Stimulated activated CD8-positive, alpha-beta memory T cell treated with anti-CD3 and anti-CD28 coated beads, Interleukin-2, amount 100 ng/mL, for 48 hours (primary cell): ENCODE measurements at places on chromosomes 2 and 18.

- DNase-seq, result no peak
Observed at GRCh38 chr2:43526994-43527393, 68.8 kb downstream of the THADA start.

DNA sequence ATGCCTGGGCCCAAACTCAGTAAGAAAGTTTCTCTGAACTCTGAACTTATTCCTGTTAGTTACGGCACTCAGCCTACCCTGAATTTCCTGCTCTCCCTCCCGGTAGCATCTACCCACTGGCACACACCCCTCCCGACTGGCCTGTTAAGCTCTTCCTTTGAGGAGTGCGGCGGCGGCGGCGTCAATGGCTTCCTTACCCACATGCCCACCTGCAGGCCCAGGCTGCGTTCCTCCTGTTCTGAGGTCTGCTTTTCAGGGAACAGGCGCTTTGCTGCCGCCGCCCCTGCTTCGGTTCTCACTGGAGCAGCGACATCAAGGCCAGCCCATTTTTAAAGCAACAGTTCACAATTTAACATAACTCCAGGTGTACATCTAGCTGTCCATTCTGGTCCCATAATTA is 432.4 kb downstream of the DCDC2C start:
- DNase-seq, result no peak

DNA sequence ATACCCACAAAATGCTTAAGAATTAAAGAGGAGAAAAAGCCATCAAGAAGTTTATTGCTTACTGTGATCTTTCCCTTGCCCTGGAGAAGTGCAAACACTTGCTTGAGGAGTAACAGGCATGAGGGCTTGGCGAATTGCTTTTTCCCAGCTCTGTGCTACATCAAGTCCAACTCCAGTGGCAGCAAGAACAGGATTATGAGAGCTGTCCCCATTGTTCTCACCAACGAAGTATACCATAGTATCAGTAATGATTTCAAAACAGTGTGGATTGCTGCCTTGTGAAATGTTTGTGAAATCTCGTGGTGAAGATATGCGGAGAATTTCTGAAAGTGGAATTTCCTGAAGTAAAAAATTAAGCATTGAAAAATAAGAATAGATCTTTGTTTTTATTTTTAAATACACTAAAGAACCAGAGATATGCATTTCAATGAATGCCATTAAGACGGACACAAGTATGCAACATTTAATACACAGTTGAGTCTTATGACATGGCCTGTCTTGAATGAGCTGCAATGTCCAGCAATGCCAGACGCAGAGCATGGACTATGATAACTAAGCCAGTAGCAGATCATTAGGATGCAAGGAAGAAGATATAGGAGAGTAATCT is 43.0 kb downstream of the NDUFAF7 start:
- no peak for DNase-seq

DNA sequence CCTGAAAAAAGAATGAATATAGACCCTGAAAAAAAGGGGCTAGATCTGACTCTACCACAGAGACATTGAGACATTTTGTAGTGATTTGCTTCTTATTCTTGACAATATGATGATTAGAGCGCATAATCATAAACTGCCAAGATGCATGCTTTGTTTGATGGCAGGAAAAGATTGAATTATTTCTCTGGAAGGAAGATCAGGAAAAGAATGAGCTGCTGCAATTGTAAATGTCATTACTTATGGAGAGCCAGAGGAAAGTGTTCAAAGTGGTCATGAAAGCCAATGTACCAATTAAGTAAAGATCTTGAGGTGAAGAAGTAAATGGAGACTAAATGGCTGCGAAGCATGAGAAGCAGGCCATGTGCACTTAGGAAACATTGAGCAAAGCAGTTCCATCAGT is 126.4 kb upstream of the NXPH2 start:
- no peak for DNase-seq

DNA sequence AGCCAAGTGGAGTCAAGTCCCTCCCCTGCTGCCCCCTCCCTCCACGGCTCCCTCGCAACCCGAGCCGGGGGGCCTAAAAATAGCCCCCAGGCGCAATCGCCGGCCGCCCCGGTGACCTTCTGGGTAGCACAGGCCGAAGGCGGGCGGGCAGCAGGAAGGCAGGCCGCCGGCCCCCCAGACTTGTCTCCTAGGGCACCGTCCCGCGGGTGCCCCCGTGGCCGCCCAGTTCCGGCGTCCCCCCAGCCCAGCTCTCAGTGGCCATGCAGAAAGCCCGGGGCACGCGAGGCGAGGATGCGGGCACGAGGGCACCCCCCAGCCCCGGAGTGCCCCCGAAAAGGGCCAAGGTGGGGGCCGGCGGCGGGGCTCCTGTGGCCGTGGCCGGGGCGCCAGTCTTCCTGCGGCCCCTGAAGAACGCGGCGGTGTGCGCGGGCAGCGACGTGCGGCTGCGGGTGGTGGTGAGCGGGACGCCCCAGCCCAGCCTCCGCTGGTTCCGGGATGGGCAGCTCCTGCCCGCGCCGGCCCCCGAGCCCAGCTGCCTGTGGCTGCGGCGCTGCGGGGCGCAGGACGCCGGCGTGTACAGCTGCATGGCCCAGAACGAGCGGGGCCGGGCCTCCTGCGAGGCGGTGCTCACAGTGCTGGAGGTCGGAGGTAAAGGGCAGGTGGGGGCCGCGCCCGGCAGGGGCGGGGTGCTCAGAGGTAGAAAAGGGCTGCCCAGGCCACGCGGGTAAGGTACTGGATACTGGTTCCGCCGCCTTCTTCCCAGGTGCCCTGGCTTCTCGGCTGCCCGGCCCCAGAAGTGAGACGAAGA is at the start of gene SPEG:
Gene SPEG (plus strand): TSS at position 126 of the 808 bp plus-strand sequence. CDS start 135 bp downstream, at position 261.
- no peak for DNase-seq

GRCh38 chr2:152479282-152479681 is 144.3 kb downstream of the FMNL2 start:
- no peak for DNase-seq

DNA sequence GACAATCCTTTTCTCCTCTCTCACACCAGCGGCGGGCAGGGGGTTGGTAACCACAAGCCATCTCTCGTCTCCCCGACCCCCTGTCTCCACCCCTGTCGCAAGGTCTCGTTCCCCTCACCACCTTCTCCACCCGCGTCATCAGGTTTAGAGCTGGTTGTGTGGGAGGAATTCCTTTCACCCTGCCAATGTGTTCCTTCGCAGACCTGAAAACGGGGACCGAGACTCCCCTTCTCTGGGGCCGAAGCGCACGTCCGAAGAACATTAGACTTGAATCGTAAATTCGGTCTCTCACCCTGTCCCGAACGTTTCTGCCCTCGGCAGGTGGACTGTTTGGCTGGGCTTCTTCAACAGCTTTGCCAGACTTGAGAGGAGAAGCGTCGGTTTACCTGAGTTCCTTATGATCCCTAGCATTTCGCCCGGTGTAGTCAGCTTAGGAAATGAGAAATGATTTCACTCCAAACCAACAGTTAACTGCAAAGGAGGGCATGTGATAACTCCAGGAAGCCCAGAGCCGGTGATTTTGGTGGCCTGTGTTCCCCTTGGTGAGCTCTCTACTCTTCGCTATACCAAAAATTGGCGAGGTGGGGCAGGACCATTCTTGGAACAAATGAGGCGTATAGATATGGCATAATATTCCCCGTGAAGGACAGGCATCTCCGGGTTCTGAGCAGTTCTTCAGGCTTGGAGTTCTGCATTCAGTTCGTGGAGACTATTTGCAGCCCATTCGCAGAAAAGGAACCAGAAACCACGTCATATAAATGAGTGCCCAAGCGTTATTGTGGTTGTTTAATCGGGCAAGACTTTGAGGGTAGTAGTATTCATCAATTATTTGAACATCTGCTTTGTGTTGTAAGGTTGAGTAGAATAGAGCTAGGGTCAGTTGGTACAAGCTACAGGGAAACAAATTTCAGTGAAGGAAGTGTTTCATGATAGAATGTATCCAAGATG is 694 bp downstream of the CFAP36 start:
- DNase-seq, result peak; percentile 11

DNA sequence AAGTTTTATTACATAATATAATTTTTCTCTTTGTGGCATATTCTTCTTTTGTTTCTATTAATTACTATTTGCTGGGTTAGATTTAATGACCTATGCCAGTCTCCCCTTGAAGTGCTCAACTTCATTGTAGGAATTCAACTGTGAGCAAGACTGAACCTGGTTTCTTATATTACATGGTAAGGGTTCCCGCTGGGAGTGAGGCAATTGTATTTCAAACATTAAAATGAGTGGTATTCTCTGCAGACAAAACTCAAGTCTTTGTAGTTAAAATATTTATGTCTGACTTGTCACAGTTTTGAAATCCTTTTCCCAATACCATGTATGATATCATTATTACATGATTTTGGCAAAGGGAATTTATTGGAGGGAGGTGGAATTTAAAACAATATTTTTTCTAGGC is 278.7 kb downstream of the GULP1 start:
- no peak for DNase-seq

DNA sequence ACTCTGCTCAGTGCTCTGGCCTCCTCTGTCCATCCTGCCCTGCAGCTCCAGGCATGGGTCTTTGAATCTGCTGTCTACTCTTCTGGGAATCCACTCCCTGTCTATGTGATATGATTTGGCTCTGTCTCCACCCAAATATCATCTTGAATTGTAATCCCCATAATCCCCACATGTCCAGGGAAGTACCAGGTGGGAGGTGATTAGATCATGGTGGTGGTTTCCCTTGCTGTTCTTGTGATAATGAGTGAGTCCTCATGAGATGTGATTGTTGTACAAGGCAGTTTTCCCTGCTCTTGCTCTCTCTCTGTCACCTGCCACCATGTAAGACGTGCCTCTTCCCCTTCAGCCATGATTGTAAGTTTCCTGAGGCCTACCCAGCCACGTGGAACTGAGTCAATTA is 881.8 kb upstream of the ID2 start:
- DNase-seq, result no peak

DNA sequence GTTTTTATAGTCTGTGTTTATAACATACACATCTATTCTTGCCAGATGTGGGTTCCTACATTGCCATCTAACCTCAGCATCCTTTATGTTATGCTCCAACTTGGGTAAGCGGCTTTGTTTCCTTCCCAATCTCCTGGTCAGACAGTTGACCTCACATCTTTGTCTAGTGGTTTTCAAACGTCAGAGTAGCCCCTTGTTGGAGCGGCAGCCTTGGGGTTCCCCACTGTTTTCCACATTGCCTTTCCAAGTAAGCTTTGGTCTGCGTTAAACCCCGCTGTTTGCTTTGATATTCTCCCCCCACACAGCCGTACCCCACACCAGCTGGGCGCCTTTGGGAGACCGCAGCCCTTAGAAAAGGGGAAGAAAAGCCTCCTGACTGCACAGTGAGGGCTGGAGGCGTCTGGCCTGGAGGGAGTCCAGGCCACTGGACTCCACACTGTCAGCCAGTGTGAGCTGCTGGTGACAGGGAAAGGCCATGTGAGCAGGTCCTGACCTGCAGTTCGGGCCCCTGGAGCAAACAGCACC is 83.3 kb downstream of the MALT1 start:
- DNase-seq, result no peak

GRCh38 chr2:18001671-18002070 is 123.2 kb downstream of the KCNS3 start:
- DNase-seq, result no peak
